Mesenteric fat pad (tissue), 1 donor: ENCODE measurements at places on chromosomes 4 and X. TPM values are rescaled to one million over a fixed set of nuclear protein-coding genes. Genes with fewer than 3 reads are reported as not detected.

Gene AREG
- 41.0 TPM for total RNA-seq

Gene NDST4
- total RNA-seq, result not detected

Gene ENAM
- not detected for total RNA-seq

Gene AVPR2
- total RNA-seq, result 7.2 TPM

Gene CXCL3
- 15.1 TPM for total RNA-seq

Gene MAGEA11
- total RNA-seq, result not detected

Gene PCYT1B
- 0.10 TPM for total RNA-seq

Gene HPSE
- 7.4 TPM for total RNA-seq

Gene ADGRL3
- 5.9 TPM for total RNA-seq

Gene NWD2
- total RNA-seq, result 29.0 TPM

Gene ZNF711
- 0.84 TPM for total RNA-seq

Gene ZNF827
- total RNA-seq, result 10.5 TPM

Gene TMSB15A
- total RNA-seq, result not detected

Gene G6PD
- 110 TPM for total RNA-seq

Gene CYSLTR1
- total RNA-seq, result 4.7 TPM
